ENCODE measurements at places on chromosomes 3 and 15.

DNA sequence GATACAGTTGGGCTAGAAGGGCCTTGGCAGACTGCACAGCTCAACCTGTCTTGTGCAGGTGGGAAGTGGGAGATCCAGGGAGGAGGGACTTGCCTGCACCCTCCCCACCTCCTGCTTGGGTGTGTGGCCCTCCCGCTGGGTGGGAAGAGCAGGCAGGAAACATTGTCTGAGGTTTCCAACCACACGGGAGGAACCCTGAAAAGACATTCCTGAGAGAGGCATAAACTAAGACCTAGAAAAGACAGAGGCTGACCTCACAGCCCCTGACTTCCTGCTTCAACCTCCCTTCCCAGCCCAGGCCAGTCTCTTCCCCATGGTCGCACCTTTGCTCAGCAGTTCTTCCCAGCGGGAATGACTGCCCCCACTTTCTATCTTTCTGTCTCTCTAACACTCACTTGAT is 46.3 kb upstream of the INSYN1 start:
- DNase-seq: no peak

- no peak for DNase-seq
These were observed 15.8 kb downstream of the TP63 start for GRCh38 chr3:189646853-189647542.

- DNase-seq: no peak
These were observed at the start of the genes CLCN2 and POLR2H for GRCh38 chr3:184361532-184361931. Gene CLCN2, minus strand, starts transcription at chr3:184361605. Its CDS starts 126 bp downstream, at chr3:184361479. Gene POLR2H, plus strand, starts transcription at chr3:184361710. Its CDS starts 1,783 bp downstream, at chr3:184363493.

GRCh38 chr3:170815340-170815739 is 54.7 kb downstream of the RPL22L1 start:
- no peak for DNase-seq
